Pancreas (tissue), 10 donors: ENCODE measurements at places on chromosomes 1 and 21.
A peak's percentile ranks its signal among the peaks of the same experiment; 100 is the strongest.

GRCh38 chr1:74771913-74772515 is 39.1 kb downstream of the TYW3 start:
- DNase-seq, result no peak

DNA sequence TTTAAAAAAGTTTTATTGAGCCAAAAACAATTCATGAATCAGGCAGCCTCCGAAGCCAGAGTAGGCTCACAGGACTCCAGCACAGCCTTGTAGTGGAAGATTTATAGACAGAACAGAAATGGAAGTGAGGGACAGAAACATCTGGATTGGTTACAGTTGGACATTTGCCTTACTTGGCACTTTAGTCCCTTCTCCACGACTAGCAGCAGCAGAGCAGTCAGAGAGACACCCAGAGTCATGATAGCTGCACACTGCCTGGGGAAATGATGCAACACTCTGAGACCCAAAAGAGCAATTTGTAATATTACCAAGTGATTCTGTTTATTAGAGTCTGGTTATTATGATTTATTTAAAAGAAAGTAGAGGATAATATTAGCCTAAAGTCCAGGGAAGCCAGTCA is 72.2 kb upstream of the KRTAP11-1 start:
- DNase-seq, result no peak

- no peak for DNase-seq
These were observed 343.4 kb upstream of the USP24 start for GRCh38 chr1:55558515-55558914.

DNA sequence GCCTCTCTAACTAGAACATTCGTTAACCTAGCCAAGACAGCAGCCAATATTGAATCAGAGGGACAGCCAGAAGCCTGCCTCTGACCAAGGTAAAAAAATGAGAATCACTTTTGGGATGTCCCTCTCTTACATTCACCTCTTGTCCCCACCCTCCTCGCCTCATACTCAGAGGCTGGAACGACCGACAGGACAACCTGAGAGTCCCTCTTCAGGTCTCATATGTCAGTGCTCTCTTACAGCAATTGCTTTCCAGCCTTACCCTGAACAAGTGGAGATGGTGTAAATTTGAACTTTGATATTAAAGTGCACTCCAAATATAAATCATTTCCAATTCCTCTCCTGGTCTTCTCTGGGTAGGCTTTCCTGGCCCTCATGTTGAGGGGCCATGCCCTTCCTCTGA is 327.5 kb downstream of the KCTD3 start:
- no peak for DNase-seq

DNA sequence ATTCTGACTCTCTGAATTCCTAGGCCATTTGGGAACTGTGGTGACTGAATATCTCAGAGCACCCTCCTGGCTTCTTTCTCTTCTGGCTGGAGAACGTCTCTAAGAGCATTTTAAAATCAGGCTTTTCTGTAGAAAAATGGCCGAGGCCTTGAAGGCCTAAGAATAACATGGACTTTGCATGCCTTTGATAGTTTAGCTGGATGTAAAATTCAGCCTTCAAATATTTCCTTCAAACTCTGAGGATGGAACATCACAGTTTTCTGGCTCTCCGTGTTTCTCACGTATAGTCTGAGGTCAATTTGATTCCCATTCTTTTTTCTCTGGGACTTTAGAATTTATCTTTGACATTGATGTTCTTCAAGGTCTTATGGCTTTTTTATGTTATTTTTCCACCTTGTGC is 34.0 kb downstream of the ARHGEF16 start:
- no peak for DNase-seq

DNA sequence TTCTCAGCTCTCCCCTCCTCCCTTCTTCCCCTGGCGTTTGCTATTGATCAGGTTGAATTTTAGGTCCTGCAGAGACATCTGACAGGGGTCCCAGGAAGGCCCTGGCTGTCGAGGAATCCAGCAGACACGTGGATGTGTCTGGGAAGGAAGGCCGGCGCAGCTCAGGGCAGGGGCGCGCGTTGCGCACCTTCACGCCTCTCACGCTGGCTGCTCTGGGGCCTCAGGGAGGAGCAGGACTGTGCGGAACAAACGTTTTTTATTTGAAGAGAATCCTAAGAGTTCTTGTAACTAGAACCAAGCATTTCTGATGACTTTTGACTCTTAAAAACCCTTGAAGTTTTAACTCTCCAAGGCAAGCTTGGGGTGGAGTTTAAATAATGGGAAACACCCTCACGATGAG is 54.2 kb downstream of the SLC37A1 start:
- DNase-seq, result peak; percentile 32

GRCh38 chr1:163173121-163173520 is 29.6 kb downstream of the RGS5 start:
- no peak for DNase-seq

DNA sequence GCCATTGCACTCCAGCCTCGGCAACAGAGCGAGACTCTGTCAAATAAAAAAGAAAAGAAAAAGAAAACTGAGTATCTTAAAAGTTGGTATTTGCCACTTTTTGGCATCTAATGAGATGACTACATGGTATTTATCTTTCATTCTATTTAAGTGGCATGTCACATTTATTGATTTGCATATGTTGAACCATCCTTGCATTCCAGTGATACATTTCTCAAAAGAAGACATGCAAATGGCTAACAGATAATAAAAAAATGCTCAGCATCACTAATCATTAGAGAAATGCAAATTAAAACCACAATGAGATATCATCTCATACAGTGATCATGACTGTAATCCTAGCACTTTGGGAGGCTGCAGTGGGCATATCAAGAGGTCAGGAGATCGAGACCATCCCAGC is 28.1 kb downstream of the SFPQ start:
- no peak for DNase-seq

GRCh38 chr21:45617021-45617921 is 26.3 kb upstream of the PCBP3 start:
- DNase-seq, result no peak

- DNase-seq, result no peak
These were observed 656.9 kb downstream of the PTPRU start for GRCh38 chr1:29893046-29893723.

- DNase-seq, result no peak
These were observed 5.0 kb upstream of the ADGRB2 start for GRCh38 chr1:31768939-31769704.
